ENCODE measurements at places on chromosomes 11 and 22.

- no peak for DNase-seq
Measured at GRCh38 chr11:89420981-89421380, 70.2 kb downstream of the NOX4 start.

GRCh38 chr22:32218470-32218869, 13.6 kb upstream of the RFPL2 start:
- no peak for DNase-seq

- DNase-seq, result no peak
Measured at GRCh38 chr11:112522536-112522935, 261.9 kb upstream of the PLET1 start.

DNA sequence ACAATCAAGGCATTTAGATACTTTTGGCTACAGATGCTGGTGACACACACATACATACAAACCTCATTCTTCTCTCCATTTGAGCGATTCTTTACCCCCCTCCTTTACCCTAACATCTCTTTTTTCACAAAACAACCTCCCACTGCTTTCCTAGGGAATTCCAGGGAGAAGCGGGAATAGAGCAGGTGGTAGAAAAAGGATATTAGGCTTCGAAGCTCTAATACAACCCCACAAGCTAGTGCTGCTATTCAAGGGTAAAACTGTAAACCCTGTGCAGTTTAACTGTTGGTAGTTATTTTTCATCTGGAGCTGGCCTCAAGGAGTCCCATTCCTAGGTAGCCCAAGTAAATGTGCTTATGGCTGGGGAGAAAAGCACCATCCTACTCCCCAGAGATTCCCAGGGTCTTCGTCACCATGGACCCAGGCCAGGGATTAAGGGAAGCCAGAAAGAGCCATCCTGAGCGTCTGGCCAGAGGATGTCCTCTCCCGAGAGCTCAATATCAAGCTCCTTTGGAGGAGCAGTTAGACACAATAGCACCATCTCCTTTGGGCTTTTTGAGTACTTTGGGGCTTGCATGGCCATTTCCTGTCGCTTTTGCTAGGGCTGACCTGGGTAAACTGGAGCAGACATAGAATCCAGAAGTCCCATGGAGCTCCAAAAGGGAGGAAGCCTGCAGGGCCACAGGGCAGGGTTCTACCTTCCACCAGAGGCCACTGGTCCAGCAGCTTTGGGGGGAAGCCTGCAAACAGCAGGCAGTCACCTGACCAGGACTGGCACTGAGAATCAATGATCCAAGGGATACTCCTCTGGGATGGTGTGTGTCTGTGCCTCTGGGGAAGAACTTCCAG, 3.1 kb downstream of the MAML2 start:
- no peak for DNase-seq

DNA sequence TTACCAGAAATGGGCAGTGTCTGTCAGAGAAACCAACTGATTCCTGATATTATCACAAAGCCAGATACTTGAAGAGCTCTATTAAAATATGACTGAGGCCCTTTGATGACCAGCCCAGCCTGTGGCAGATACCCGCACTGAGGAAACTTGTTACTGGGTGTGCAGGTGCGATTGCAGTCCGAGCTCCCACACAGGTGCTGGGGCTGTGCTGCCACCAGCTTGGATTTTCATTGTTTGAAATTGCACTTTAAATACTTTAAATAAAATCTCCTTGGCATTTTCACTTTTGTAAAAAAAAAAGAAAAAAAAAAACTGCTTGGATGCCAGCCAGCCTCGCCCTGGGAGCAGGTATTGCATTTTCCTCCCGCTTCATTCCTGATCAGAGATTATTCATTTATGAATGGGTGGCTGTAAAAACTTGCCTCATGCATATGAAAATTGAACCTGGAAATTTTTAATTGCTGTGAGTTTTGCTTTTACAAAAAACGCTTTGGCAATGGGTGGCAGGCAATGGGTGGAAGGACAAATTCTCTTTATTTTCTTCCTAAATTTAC, 21.2 kb downstream of the EHF start:
- no peak for DNase-seq

- no peak for DNase-seq
Measured at GRCh38 chr11:103893371-103893770, 143.1 kb upstream of the DDI1 start.

- no peak for DNase-seq
Measured at GRCh38 chr11:113314065-113314388, 356 bp upstream of the TTC12 start.

DNA sequence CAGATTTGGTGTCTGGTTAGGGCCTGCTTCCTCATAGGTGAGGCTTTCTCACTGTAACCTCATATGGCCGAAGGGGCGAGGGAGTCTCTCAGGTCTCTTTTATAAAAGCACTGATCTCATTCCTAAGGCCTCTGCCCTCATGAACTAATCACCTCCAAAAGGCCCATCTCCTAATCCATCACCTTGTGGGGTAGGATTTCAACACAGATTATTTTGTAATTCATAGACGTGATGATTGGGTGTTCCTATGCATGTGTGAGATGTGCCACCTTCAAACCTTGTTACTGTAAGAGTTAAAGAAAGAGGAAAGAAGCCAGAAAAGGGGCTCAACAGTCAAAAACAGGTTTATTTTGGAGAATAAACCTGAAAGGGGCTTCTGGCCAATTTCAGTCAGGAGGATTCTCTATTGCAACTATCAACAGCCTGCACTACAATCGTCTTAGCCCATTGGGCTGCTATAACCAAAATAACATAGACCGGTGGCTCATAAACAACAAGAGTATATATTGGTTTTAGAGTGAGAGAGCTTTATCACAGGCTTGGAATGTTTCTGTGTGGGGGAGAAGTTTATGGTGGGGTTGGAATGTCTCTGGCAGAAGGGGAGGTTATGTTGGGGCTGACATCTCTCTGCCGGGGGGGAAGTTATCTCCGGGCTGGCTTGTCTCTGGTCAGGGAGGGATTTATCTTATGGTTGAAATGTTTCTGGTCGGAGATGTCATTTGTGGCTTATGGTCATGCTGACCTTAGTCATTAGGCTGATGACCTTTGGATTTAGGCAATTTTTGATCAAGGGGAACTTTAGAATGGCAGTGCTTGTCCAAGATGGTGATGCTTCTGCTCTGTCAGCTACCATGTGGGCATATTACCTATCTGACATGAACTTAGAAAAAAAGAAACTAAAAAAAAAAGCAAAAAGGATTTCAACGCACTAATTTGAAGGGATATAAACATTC, 35.1 kb downstream of the CSF2RB start:
- DNase-seq, result no peak

GRCh38 chr11:98659431-98659830, 361.3 kb upstream of the CNTN5 start:
- DNase-seq, result no peak

DNA sequence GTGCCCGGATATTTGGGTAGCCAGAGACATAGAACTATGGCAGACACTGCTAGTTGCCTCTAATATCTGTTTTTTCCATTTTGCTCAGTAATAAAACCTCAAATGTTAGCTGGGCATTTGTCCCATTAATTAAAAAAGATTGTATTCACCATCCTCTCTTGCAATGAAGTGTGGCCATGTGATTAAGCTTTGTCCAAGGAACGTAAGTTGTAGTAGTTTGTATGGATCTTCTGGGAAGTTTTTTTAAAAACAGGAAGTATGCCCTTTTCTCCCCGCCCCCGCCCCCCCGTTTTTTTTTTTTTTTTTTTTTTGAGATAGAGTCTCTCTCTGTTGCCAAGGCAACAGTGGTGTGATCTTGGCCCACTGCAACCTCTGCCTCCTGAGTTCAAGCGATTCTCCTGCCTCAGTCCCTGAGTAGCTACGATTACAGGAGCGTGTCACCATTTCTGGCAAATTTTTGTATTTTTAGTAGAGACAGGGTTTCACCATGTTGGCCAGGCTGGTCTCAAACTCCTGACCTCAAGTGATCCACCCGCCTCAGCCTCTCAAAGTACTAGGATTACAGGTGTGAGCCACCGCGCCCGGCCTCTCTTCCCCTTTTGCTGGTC, 1.7 kb upstream of the TMEM135 start:
- no peak for DNase-seq

DNA sequence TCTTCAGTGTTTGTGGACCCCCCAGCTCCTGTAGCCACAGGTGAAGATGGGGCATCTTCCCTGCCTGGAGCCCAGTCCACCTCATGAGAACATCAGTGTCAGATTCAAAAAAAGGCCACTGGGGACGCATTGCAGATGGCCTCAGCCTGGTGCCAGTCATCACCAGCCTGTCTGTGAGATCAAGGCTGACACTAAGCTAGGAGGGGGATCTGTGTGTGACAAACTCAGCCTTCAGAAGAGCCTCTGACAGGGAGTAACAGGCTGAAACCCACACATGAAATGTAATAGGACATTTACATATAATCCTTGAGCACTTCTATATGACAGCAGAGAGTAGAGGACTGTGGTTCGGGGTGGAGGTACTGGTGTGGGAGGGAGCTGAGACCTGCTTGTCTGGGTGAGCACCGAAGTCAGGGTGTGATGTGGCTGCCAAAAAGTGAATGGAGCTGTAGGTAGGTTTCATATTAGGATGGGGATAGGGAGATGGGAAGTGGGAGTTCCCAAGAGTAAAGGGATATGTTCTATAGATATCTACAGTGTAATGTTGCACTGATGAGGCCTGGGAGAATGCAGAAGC, 20.5 kb upstream of the CCDC134 start:
- no peak for DNase-seq

DNA sequence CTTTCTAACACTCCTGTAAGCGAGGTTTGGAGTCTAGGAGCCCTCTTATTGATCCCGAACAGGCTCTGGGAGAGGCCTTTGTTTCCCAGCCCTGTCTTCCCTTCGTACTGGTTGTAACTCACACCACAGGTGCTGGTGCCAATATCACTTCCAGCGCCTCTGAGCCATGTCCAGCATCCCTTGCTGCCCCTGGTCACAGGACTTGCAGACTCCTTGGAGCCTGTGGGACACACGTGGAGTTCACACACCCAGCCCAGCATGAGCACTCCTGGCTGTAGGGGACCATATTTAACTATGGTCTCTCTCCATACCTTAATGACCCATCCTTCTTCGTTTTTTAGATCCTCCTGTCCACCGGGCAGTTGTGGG, 2.2 kb downstream of the ZBTB16 start:
- DNase-seq, result no peak

DNA sequence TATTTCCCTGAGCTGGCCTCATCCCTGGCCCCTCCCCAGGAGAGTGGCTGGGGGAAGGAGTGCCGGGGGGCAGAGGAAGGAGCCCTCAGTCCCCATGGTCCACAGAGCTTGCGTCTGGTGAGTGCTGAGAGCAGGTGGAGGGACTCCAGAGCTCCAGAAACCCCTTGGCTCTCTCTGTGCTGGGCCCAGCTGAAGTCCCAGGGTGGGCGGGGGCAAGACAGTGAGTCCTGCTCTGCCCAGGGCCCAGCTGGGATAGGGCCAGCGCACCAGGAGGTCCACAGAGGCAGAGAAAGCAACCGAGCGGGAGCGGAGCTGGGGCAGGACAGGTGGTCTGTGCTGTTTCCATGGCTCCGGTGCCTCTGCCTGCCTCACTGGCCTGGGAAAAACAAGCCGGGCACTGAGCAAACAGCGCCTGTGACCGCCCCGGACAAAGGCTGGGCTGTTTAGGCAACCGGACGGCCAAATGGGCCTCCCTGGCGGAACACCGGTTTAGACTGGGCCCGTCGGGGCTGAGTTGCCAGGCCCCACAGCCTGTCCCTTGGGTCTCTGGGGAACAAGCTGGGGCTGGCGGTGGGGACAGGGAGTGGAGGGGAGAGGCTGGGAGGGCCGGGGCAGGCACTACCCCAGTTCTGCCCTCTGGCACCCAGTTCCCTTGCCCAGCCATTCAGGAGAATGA, 34.1 kb upstream of the WNT7B start:
- DNase-seq, result no peak

- DNase-seq, result no peak
Measured at GRCh38 chr11:122843281-122844141, 5.2 kb downstream of the CRTAM start.

- DNase-seq, result no peak
Measured at GRCh38 chr11:70618431-70619101, 220.2 kb downstream of the CTTN start.

GRCh38 chr11:63845303-63845702, 6.4 kb downstream of the MARK2 start:
- no peak for DNase-seq

- no peak for DNase-seq
Measured at GRCh38 chr11:103958475-103959215, 77.8 kb upstream of the DDI1 start.

- DNase-seq, result peak; percentile 17
Measured at GRCh38 chr11:2542406-2542805, 97.6 kb downstream of the KCNQ1 start.

DNA sequence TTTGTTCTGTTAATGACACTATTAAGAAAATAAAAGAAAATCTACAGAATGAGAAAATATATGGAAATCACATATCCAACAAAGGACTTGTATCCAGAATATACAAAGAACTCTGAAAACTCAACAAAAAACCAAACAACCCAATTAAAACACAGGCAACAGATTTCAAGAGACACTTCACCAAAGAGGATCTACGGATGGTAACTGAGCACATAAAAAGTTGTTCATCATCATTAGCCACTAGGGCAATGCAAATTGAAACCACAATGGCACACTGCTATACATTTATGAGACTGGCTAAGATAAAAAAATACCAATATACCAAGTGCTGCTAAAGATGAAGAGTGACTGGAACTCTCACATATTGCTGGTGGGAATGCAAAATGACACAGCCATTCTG, 34.5 kb upstream of the SLC25A1 start:
- no peak for DNase-seq

DNA sequence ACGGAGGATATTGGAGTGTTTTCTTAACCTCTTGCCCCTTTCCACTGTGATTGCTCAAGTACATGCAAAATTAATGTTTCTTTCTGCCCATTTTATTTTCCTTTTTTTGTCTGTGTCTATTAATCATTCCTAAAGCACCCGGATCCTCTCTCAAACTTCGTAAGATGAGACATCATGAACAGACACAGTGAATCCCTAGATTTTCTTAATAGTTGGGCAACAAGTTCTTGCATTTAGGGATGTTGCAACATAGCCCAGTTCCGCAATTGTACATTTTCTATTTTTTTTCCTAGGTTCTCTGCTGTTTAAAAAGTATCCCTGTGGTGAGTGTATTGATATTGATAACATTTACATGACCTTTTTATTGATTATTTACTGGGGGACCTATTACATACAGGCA, 2.9 kb downstream of the FAM111A start:
- no peak for DNase-seq

DNA sequence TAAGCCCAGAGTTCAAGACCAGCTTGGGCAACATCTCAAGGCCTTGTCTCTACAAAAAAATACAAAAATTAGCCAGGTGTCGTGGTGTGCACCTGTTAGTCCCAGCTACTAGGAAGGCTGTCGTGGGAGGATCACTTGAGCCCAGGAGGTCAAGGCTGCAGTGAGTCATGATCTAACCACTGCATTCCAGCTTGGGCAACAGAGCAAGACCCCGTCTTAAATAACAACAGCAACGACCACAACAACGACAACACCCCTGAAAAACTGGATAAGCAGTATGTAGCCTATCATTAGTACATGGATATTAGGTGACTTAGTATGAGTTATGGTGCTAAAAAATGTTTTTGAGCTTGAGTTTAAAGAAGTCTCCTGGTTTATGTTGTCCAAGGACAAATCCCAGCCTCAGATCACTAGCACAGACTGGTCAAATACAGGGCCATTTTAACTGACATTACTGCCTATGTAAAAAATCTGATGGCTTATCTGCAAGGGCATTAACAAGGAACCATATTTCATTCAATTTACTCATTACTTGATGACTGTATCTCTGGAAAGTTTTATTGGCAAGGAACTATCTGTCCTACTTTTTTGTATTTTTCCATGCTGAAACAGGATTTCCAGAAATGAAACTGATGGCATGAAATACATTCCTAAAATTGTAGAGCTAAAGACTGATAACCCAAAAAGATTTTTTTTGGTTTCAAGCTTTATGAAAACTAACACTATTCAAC, 23.4 kb downstream of the C2CD3 start:
- DNase-seq, result no peak

Data from Caco-2 (cell line).